ENCODE measurements at places on chromosomes 7 and 10.
A peak's percentile ranks its signal among the peaks of the same experiment; 100 is the strongest.

DNA sequence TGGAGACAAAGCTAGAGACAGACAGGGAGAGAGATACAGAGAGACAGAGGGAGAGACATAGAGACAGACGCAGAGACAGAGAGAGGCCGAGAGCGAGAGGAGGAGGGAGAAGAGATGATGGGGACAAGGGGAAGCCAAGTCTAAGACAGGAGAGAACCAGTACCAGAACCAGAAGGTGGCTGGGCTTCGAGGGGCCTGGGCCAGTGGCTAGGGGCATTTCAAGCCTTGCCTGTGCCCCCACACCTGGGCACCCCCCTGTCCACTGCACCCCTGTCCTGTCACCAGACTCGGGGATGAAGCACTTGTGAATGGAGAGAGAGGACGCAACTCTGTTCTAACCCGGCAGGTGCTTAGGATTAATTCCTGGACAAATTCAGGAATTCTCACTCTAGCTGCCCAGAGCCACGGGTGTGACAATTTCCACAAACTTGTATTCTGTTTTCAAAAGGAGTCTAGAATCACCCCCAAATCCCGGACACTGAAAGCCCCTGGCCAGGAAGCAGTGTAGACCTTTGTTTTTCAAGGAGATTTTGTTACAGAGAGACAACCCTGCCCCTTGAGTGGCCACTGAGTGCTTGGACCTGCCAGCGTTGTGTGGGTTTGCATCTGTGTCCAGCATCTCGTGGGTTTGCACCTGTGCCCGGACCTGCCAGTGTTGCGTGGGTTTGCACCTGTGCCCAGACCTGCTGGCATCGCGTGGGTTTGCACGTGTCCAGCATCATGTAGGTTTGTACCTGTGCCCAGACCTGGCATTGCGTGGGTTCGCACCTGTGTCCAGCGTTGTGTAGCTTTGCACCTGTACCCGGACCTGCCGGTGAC lies 157.3 kb downstream of the WDR37 start:
- DNase-seq, result no peak

DNA sequence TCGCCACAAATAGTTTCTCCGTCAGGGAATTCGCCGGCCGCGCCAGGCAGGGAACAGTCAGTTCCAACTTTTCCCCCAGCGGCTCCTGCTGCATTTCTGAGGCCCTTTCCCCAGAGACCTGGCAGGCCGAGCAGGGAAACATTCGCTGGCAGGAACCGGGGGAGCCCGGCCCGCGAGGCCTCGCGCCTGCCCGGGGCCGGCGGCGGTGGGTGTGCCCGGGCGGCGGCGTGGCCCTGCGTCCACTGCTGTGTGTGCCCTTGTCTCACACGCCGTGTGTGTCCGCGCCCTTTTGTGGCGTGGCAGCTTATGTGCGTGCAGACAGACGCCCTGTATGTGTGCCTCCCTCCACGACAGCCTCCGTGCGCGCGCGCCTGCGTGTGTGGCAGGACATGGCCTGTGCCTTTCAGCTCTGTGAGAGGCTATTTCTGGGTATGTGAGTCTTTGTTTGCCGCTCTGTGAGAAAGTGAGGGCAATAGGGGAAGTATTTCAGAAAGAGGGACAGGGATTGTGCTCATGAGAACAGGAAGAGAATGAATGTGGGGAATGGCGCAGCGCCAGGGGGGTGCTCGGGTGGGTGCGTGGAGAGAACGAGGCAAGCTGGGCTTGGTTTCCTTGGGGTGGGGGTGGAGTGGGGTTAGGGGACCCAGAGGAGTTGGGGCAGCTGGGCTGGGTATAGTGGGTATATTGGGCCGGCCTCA lies 689 bp upstream of the SMARCD3 start:
- peak; percentile 71 for DNase-seq

- DNase-seq, result no peak
These were observed 82.6 kb downstream of the GNAI1 start for GRCh38 chr7:80216996-80217842.

DNA sequence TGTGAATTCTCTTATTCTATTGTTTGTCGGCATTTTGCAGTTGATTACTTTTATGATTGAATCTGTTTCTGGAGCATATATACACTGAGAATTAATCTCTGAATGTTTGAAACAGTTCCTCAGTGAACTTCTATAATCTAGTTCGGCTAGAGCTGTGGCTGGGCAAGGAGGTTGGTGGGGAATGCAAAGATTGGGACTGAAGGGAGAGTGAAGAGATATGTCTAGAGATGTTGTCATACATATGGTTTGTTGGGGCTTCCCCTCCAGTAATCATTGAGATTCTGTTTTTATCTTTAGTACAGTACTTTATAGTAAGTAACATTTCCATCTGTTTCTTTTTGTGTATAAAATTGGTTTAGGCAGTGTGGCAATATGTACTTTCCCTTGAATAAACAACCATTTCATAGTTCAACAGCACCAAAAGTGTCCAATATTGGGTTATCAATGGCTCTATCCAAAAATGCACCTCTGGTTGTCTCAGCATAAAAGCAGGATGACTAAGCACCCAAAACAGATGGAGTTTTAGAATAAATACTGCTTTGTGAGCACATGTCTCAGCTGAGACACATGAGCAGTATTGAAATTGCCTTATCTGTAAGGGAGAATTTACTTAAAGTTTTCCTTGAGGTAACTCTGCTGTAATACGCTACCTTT lies 36.7 kb downstream of the WAC start:
- DNase-seq, result no peak

- DNase-seq, result no peak
These were observed 41.6 kb upstream of the FOXI2 start for GRCh38 chr10:127695431-127695830.

DNA sequence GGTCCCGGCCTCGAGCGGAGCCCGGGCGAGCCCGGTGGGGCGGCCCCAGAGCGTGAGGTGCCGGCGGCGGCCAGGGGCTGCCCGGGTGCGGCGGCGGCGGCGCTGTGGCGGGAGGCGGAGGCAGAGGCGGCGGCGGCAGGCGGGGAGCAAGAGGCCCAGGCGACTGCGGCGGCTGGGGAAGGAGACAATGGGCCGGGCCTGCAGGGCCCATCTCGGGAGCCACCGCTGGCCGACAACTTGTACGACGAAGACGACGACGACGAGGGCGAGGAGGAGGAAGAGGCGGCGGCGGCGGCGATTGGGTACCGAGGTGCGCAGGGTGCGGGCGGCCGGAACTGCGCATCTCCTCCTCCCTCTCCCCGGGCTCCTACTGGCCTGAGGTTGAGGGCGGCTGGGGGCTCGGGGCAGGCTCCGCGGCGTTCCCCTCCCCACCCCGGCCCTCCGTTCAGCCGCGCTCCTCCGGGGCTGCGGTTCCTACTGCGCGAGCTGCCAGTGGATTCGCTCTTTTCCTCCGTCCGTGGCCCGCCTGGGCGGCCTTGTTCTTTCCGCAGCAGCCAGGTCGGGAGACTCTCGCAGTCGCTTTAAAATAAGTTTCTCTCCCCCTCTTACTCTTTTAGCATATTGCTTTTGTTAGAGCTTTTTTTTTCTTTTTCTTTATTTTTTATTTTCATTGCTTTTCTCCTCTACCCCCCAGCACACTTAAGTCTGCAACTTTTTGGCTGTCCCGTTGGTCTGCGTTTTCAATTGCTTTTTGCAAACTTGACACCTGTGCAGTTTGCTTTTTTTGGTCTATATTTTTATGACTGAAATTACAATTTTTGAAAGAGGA lies 600 bp downstream of the SIRT1 start:
- DNase-seq, result peak; percentile 72

DNA sequence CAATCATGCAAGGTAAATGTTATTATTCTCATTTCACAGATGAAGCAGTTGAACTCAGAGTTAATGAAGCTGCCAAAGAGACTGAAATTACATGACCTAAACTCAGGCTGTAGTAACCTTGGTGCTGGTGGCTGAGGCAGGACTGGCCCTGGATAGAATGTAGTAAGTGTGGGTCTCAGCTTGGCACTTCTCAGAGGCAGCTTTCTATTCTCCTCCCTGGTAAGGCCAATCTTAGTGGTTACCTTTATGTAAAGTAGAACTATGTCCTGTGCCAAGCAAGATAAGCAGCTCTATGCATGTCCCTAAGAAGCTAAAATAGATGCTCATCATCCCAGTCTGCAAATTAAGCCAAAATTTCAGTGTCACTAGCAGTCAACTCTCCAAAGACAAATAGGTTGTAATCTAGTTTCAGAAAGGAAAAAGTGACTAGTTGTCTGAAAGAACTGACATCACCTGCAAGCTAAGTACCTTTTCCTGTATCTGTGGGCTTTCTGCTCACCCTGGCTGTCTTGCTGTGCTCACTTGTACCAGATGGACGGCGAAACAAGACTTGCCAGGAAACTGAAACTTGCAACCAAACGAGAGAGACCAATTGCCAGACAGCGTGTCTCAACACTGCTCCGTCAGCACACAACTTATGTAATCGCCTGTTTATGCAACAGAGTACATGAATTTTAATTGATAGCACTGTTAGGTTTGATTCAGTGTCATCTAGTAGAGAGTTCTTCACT lies 43.7 kb downstream of the CH25H start:
- DNase-seq, result peak; percentile 80

DNA sequence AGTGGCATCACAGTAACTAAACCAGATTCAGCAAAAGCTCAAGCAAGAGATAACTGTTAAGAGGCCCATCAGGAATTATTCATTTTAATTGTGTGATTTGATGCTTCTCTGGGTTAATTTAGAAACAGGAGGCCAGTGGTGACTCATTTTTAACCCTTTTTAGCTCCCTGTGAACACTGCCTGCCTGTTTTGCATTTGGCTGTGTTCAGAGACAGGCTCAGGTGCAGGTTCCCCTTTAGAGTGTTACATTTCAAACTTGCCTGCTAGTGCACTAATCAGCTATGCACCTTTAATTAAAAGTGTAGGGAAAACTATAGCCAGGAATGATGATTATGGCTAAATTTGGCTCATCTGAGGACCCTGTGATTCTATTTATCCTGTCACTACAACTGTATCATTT lies 6.5 kb downstream of the STAMBPL1 start:
- DNase-seq, result no peak

DNA sequence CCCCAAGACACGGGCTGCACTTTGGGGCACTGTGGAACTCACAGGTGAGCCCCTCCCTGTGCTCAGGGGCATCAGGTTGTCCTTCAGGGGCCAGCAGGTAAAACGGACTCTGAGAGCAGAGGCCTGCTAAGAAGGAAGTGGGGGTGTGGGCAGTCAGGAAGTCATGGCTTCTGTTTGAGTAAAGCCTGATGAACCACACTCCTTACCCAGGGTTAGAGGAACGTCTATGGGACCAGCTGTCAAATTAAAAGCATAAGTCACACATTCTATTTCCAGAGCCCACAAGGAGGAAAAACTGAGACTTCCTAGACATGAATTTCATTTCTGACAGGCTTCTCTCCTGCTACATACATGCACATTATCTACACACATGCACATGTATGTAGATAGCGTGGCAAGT lies 616.4 kb downstream of the SDK1 start:
- no peak for DNase-seq
